ENCODE measurements at places on chromosomes 6 and 20.

- DNase-seq: no peak
Measured at GRCh38 chr6:99276747-99277146, 72.7 kb downstream of the FAXC start.

- no peak for DNase-seq
Measured at GRCh38 chr6:113449051-113449450, 408.1 kb upstream of the MARCKS start.

GRCh38 chr6:108578595-108579327, 18.0 kb downstream of the FOXO3 start:
- no peak for DNase-seq

- no peak for DNase-seq
Measured at GRCh38 chr6:138434925-138435324, 30.9 kb downstream of the HEBP2 start.

- DNase-seq: no peak
Measured at GRCh38 chr6:52532457-52532856, 44.4 kb downstream of the TRAM2 start.

Data from stimulated activated CD4-positive, alpha-beta T cell treated with anti-CD3 and anti-CD28 coated beads, Interleukin-1b, Interleukin-23, amount 100 ng/mL, for 24 hours (primary cell).